Cortex of kidney (tissue), 1 donor: ENCODE measurements at places on chromosomes 7 and 10.

DNA sequence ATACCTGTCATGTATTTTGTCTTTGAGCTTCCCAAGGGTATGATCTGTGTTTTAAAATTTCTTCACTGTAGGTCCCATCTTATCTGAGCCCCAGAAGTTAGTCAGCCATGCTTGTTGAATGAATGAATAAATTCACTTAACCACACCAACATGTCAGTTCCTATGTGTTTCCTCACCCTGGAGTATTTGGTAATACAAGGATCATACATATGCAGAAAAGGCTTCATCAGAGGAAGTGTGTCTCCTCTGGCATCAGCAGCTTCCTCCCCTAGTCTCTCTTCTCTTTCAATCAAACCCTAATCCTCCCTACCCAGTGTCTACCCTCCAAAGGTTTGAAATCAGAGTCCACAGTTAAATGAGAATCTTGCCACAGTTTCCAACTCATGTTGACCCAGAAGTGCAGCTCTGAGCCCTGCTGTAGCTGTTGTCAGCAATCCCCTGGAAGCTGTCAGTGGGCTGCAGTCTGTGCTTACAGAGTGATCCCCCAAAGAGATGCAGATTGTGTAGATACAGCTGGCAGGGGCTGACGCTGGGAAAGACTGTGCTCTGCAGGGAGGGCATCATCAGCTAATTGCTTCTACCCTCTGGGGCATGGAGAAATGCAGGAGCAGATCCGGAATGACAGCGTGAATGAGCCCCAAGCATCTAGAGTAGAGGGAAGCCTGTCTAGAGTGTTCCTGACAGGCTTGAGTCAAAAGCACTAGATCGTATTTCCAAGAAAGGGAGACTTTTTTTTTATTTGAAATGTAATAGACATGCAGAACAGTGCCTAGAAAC is 105.0 kb upstream of the WDR11 start:
- no peak for DNase-seq

DNA sequence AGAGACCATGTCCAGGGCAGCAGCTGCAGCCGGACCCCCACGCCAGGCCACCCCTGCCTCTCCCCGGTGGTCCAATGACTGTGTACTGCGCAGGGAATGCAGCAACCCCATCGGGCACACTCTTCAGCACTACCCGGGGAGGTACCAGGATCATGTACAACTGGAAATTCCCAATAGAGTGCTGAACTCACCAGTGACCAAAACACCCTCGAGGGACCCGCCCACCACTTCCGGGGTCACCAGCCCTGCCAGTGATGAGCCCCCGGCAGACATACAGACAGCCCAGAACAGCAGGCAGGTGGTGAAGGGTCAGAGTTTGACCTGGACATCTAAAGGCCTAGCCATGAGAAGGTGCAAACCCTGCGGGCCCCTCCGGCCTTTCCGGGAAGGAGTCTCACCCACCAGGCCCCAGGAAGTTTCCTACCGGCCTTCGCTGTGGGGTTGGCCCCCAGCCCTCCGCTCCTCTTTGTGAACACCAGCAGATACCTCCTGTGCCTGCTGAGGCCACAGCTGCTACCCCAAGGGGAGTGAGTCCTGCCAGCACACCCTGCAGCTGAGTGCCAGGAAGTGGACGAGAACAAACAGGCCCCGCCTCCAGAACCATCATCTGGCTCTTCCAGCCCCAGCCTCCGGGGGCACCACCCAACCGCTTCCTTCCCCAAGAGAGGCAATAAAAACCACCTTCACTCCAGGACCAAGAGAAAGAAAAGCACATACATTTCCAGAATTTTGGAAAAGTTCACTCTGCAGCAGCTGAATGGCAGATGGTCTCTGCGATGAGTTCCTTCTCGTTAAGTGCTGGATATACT is 5.0 kb upstream of the ANKRD61 start:
- no peak for DNase-seq

GRCh38 chr10:113177156-113177935 is 227.3 kb downstream of the TCF7L2 start:
- DNase-seq: no peak

DNA sequence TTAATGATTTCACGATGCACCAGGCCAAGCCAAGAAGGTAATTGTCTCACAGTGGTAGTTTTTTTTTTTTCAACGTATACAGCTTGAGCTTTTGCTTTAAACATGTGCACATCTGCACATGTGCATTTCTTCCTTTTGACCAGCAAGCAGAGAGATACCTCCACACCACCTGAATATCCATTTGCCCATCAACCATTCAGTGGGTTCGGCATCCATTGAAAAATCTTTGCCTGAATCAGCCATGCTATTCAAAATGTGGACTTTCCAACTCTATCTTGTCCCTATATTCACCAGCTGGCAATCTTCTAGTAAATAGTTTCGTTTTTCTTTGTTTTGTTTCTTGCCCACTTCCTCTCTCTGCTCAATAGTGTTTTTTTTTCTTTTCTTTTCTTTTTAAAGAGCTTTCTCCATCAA is 7.7 kb upstream of the TRA2A start:
- DNase-seq: no peak
